H9 (cell line): ENCODE measurements at places on chromosomes 4 and X. TPM values are rescaled to one million over a fixed set of nuclear protein-coding genes. Genes with fewer than 3 reads are reported as not detected.

STARD8 gene
- 0.39 and 0.52 TPM in 2 replicates for total RNA-seq

MAPK10 gene
- total RNA-seq, result 4.6 and 4.7 TPM in 2 replicates

GYG2 gene
- 95.9 and 99.9 TPM in 2 replicates for total RNA-seq

GSX2 gene
- total RNA-seq, result not detected in 2 replicates

P2RY10 gene
- not detected in 2 replicates for total RNA-seq

NLGN3 gene
- total RNA-seq, result 3.5 and 3.6 TPM in 2 replicates

ZGRF1 gene
- total RNA-seq, result 32.9 and 38.3 TPM in 2 replicates

CLDN22 gene
- total RNA-seq, result not detected in 2 replicates
